ENCODE measurements at places on chromosomes 11 and 22.

- DNase-seq: no peak
Measured at GRCh38 chr22:30105483-30105882, 25.2 kb downstream of the HORMAD2 start.

DNA sequence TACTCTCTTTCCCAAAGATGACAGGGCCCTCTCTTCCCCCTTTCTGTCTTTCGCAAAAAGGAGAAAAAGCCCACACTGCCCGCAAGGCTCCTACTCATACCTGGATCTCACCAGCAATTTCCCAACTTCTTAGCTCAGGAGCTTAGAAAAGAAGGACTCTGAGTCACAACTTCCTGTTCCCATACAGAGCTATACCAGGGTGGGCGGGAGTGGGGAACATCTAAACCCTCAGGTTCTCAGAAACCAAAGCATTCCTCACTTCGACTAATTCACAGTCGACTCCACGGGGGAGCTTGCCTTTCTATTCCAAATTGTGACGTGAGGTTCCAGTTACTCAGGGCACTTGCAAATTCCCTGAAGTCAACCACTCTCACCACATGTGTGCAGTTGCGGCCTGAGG, 61.9 kb downstream of the MTNR1B start:
- DNase-seq: no peak

- DNase-seq: no peak
Measured at GRCh38 chr11:128796270-128796669, 70.8 kb downstream of the KCNJ1 start.

- DNase-seq: no peak
Measured at GRCh38 chr11:75595429-75595828, 33.4 kb downstream of the SERPINH1 start.

- no peak for DNase-seq
Measured at GRCh38 chr11:21109341-21109740, 440.0 kb downstream of the NELL1 start.

DNA sequence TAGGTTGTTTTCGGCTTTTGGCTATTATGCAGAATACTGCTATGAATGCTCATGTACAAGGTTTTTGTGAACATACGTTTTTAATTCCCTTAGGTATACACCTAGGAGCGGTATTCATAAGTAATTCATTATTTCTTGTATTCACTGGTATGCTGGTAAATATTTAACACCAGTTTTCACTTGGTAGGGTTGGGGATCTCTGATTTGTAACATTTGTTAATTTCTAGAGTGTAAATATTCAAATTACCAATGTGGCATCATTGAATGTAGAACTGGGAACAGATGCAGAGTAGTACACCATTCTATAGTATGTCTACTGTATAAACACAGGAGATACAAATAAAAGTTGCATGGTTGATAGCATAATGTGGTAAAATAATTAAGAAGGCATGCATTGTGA, 16.3 kb downstream of the GVQW3 start:
- DNase-seq: no peak

DNA sequence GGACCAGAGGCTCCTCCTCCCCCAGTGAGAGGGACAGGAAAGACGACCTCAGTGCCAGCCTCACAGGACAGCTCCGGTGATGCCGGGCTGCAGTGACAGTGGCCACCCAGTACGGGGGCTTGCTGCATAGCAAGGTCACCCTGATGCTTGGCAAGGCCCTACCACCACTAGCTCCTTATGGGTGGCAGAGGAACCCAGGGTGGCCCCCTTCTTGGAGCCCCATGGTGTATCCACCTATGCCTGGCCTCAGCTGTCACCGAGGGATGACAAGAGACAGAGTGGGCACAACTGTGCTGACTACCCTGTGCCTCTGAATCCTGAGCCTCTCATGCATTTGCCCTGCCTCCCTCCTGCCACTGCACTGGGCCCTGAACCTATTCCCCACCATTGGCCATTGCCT, 809.2 kb downstream of the TBC1D22A start:
- no peak for DNase-seq

- DNase-seq: no peak
Measured at GRCh38 chr22:27568265-27568664, 233.3 kb downstream of the MN1 start.

GRCh38 chr11:10930972-10931760, 73.3 kb upstream of the ZBED5 start:
- peak; percentile 24 for DNase-seq

DNA sequence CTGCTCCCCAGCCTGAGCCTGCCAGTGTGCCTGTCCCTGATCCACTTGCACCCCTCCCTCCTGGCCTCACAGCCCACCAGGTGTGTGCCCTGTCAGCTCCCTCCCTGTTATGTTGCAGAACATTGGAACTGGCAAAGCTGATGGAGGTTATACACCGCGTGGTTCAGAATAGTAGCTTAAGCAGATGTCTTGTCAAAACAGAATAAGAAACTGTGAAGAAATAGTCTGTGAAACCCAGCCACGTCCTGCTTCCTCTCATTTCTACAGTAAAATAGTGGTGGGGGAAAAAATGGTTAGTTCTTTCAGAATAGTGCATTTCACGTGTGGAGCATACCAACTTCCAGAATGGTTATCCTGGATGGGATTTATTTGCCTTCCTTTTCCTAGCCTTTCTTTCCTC, 161.2 kb upstream of the NAV2 start:
- DNase-seq: no peak

DNA sequence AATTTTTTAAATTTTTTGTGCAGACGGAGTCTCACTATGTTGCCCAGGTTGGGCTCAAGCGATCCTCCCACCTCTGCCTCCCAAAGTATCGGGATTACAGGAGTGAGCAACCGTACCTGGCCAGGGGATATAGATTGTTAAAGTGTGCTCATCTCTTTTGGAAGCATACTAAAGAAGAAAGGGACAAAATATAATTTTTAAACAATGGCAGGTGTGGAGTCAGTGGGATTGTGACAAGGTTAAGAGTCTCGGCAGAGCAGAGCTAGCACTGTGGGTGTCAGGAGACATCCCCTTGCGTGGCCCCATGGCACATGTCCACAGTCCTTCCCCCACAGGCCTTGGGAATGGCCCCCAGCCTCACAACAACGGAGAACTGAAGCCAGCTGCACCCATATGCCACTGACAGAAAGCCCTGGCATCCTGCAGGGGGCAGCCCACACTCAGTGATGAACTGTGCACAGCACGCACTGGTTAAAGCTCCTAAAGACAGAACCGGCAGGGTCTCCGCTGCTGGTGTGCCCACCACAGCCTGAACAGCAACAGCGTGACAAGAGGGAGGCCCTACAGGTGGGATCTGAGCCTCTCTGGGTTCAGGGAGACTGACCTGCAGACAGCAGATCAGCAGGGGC, 29.9 kb downstream of the SERPIND1 start:
- DNase-seq: peak; percentile 4

- no peak for DNase-seq
Measured at GRCh38 chr22:27692243-27692642, 109.3 kb downstream of the MN1 start.

- DNase-seq: no peak
Measured at GRCh38 chr11:9697766-9698165, 33.9 kb downstream of the SWAP70 start.

DNA sequence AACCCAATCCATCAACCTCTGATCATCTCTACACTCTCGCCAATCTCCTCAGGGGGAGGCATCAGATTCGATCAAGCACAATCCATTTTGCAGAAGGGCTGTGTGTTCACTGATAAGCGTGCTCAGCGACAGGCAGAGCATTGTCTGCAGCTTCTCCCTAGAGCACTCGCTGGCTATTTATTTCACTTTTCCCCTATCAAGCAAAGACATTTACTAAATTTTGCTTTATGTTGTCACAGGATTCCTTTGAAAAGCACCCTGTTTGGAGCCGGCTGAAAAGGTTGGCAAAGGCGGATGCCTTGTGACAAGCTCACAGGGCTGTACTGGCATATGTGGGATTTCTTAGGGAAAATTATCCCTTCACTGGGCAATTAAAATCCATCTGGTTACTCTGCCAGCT, 1381.5 kb upstream of the TENM4 start:
- no peak for DNase-seq

- no peak for DNase-seq
Measured at GRCh38 chr11:8342821-8343681, 79.4 kb upstream of the LMO1 start.

GRCh38 chr22:46069521-46070214, 80.7 kb upstream of the PPARA start:
- peak; percentile 38 for DNase-seq

- no peak for DNase-seq
Measured at GRCh38 chr11:30919389-30920152, 333.4 kb upstream of the MPPED2 start.

DNA sequence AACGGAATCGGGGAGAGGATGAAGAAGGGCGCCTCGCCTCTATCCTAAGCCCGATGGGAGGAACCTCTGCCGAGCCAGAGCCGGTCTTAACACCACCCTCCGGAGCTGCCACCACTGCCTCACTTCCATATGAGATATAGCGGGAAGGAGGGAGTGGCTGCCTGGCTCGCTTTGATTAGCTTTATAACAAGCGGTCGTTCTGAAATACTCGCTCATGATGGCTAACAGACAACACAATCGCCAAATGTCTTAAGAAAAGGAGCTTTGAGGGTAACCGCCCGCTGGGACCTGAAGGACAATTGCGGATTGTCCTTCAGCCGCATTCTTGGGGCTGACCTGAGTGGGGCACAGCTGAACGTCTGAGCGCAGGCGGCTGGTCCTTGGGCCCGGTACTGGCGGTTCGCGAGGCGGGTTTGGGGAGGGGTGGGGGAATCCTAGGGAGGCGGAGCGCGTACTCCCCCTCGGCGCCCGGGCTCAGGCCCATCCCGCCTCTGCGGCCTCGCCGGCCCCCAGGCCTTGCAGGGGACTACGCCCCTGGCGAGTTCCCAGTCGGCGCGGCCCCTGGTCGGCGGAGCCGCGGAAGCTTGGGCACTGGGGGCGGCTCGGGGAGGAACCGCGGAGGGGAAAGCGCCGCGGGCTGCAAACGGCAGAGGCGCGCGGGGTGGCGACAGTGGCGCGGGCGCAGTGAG, at the start of gene PLAAT5:
PLAAT5 (minus strand) TSS at position 617 of the 689 bp plus-strand sequence; CDS start at position 484, 133 bp downstream.
- no peak for DNase-seq

GRCh38 chr22:37627545-37627944, 11.9 kb upstream of the SH3BP1 start:
- no peak for DNase-seq

- DNase-seq: no peak
Measured at GRCh38 chr11:118287006-118287405, 17.5 kb upstream of the CD3E start.

DNA sequence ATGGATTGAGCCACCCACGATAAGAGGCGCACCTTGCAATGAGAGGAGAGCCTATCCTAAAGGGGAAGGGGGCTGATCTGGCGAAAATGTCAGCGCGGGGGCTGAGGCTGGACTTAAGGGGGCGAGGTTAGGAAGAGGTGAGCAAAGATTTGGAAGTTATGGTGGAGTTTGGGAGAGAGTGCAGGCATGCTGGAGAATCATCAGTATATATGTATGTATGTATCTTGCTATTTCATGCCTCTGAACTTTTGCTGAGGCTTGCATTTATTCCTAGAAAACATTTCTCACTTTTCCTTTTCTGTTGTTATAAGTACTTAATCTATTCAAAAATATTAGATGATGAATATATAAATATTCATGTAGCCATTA, 17.2 kb upstream of the THRSP start:
- no peak for DNase-seq

- no peak for DNase-seq
Measured at GRCh38 chr22:44719586-44720368, 17.8 kb downstream of the PRR5 start.

DNA sequence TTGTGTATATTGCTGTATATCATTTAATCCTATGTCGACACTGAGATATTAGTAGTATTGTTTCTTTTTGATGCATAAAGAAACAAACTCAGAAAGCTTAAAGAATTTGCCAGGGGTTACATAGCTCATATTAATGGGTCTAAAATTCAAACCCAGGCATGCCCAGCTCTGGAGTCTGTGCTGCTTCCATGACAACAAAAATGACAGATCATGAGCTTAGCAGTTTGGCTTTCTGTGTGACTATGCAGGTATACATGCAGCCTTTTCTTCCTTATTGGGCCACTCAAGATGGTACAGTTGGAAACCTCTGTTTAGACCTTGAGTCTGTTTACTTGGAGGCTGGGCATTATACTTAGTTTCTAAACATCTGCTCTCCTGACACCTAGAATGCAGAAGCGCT, 220.5 kb upstream of the TENM4 start:
- no peak for DNase-seq

DNA sequence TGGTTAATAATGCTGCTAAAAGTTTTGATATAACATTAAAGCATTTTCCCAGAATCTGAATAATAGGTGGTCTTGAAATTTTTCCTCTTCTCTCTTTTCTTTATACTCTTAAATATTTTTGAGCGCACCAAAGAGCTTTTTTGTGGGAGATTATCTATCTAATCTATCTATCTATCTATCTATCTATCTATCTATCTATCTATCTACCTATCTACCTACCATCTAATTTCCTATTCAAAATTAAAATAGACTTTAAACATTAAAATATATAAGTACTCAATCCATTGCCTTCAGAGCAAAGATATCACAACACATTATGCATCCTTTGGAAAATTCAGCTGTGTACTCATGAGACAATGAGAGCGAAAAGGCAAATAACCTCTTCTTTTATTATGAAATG, 55.8 kb downstream of the ELMOD1 start:
- no peak for DNase-seq

DNA sequence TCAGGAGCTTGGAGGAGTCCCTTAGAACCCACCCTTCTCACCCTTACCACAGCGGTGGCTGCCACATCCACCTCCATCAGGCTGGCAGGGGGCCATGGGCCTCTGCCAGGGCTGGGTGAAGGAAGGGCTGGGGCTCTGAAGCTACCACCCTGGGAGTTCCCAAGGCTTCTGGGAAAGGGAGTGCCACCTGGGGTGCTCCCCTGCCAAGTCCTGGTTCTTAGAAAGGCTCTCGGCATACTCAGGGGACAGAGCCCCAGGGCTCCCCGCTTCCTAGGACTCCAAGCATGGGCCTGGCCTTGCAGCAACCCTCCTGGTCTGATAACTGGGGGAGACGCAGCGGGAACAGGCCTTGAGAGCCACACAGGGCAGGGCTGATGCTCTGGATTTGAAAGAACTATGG, 438 bp upstream of the PLA2G3 start:
- no peak for DNase-seq

DNA sequence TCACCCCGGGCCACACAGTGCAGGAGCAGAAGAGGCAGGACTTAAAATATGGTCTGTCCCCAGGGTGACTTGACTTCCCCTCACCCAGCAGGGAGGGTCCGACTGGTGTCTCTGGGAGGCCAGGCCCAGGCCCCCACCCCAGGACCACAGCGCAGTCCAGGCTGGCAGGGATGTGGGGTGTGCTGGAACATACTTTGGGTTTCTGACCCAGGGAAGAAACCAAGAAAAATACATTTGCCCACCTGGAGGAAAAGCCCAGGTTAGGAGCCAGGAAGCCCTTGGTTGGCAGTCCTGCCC, 5.2 kb downstream of the C1QTNF6 start:
- DNase-seq: no peak

DNA sequence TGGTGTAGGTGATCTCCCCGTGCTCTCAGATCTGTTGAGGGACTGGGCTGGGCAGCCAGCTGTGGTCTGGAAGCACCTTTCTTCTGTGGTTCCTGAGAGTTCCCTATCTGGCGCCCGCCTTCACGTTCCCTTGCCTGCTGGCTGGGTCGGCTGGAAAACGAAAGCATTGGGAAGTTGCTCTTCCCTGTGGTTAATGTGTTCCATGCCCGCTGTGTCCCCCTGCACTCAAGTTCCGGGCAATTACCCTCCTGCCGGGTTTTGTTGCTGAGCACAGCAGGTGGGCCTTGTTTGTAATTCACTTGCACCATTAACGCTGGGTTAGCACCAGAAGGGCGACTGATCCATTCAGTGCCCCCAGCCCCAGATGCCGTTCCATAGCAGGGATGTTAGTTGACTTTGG, 134.1 kb downstream of the GRIK4 start:
- no peak for DNase-seq

- no peak for DNase-seq
Measured at GRCh38 chr11:73384872-73385689, 8.9 kb downstream of the RELT start.

- DNase-seq: no peak
Measured at GRCh38 chr11:37926772-37927171, 1328.7 kb upstream of the RAG2 start.

Data from stimulated activated CD4-positive, alpha-beta T cell treated with anti-CD3 and anti-CD28 coated beads, Interleukin-12 subunit alpha, Interleukin-12 subunit beta, amount 100 ng/mL, for 24 hours (primary cell).